ENCODE measurements at places on chromosomes 4 and X. TPM values are rescaled to one million over a fixed set of nuclear protein-coding genes. Genes with fewer than 3 reads are reported as not detected.

DNA sequence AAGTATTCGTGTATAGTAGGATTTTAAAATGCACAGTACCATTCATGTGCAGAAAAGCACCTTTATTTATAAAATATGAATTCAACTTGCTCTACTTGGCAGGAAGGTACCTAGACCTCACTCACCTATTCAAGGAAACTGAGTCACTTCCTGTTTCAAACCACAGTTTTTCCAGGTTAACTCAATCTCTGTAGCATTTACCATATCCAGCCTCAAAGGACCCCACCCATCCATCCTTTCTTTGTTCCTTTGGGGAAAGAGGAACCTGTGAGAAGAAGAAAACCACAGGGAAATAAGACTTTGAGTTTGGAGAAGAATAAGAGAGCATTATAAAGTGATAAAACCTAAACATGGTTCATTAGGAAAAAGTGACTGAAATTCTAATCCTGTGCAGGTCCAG is 250.7 kb downstream of the CBR4 start:
- H3K27me3 ChIP-seq, result no peaks in the 10 kb centered on the region
- no peaks in the 10 kb centered on the region for H3K36me3 ChIP-seq
- no peaks in the 10 kb centered on the region for H3K4me1 ChIP-seq
- H3K27ac ChIP-seq, result no peak overlapping the region
- no peak overlapping the region for H3K4me3 ChIP-seq

MMAA gene
- 8.8 TPM for total RNA-seq

MAGEA1 gene
- not detected for total RNA-seq

TMSB15A gene
- total RNA-seq, result 1.2 TPM

GRCh38 chr4:120850018-120850599 is 72.4 kb downstream of the PRDM5 start:
- no peak for DNase-seq
- no peak overlapping the region for H3K27ac ChIP-seq
- H3K4me1 ChIP-seq, result no peaks in the 10 kb centered on the region
- no peak overlapping the region for H3K4me3 ChIP-seq

SATL1 gene
- not detected for total RNA-seq

ADH1B gene
- 502 TPM for total RNA-seq

GRCh38 chrX:867966-868647 is 237.5 kb downstream of the SHOX start:
- no peaks in the 10 kb centered on the region for H3K4me1 ChIP-seq
- H3K36me3 ChIP-seq, result no peaks in the 10 kb centered on the region
- H3K4me3 ChIP-seq, result no peak overlapping the region

GRCh38 chr4:161167539-161167938 is 996.3 kb downstream of the FSTL5 start:
- no peaks in the 10 kb centered on the region for H3K4me1 ChIP-seq
- H3K4me3 ChIP-seq, result no peak overlapping the region
- no peaks in the 10 kb centered on the region for H3K27me3 ChIP-seq
- H3K36me3 ChIP-seq, result no peaks in the 10 kb centered on the region
- no peak overlapping the region for H3K27ac ChIP-seq
